Cardiac muscle cell (in vitro differentiated cells and primary cell): ENCODE measurements at places on chromosomes 5 and 9. TPM values are rescaled to one million over a fixed set of nuclear protein-coding genes. Genes with fewer than 3 reads are reported as not detected.

DNA sequence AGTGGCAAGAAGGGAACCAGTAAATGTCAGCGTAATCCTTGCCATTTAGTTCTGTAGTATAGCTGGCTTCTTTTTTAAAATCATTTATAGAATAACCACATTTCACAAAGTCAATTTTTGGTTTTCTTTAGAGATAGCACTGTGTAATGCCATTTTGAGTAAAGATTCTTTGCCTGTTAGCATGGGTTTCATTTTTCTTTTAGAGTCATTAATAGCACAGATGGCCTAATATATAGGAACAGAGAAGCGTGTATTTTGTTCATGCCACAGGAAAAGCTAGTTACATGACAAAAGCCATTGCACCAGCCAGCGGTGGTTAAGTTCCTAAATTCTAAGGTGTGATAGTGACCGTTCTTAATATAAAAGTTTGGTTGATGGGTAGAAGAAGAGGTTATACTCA is 1363.9 kb downstream of the MAT2B start:
- no peak for DNase-seq

- DNase-seq: no peak
Observed at GRCh38 chr5:153079396-153079795, 411.1 kb upstream of the GRIA1 start.

C5orf63 gene
- 0.31 and 1.6 TPM in 2 replicates for polyA plus RNA-seq

DNA sequence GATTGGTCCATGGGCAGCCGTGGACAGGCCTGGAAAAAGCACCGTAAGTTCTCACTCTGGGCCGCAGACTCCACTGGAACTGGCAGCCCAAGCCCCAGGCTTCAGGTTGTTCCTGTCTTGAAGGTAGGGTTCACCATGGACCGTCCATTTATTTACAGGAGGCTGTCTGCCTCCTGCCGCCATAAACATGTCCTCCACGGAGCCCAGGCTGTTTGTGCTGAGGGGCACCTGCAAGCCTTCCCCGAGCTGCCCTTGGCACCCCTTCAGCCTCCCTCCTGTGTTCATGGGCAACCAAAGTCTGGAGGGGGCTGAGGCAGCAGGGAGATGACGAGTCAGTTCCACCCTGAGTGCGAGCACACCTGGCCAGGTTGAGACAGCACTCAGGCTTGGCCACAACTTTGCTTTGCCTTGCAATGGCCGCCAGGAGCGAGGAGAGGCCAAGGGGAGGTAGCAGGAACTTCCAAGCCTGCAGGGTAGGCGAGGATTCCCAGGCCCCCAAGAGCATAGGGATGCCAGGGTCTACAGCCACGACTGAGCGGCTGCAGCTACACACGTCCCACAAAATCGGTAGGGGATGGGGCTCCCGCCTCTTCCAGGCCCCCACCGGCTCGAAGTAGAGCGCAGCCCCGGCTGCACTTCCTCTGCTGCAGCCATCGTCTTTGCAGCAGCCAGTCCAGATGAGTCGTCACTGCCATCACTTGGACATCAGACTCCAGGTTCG is 1625.6 kb upstream of the ACO1 start:
- DNase-seq: no peak

GRCh38 chr5:14216372-14216771 is 73.2 kb downstream of the TRIO start:
- DNase-seq: no peak

GRCh38 chr5:12323637-12324229 is 419.5 kb upstream of the CTNND2 start:
- no peak for DNase-seq

DNA sequence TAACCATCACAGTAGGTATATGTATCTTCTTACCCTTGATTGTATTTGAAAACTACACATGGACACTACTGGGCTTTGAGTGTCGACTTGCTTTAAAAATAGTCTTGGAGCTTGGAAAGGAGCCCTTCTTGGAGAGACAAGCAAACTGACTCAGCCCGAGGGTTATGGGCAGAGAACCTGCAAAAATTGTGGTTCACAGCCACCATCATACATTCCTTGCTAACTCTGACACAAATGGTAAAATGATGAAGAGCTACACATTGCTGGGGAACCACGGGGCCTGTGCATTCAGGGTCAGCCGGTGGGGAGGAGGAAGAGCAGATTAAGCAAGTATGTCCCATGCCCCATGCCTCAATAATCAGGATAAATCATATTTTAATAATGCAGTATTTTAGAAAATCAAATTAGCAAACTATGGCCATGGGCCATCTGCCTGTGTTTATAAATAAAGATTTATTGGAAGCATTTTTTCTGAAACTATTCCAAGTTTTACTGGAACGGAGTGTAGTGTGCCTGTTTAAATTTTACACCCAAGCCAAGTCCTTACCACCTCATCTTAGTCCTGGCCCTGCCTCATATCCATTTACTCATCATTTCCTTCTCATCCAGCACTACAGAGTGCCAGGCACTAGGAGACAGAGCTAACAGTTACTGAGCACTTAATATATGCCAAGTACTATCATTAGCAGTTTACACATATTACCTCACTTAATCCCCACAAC is 195.7 kb downstream of the PALM2AKAP2 start:
- DNase-seq: no peak

GRCh38 chr5:10401498-10401897 is 40.2 kb upstream of the ROPN1L start:
- DNase-seq: no peak
